ENCODE measurements at places on chromosomes 11 and 22.
A peak's percentile ranks its signal among the peaks of the same experiment; 100 is the strongest.

DNA sequence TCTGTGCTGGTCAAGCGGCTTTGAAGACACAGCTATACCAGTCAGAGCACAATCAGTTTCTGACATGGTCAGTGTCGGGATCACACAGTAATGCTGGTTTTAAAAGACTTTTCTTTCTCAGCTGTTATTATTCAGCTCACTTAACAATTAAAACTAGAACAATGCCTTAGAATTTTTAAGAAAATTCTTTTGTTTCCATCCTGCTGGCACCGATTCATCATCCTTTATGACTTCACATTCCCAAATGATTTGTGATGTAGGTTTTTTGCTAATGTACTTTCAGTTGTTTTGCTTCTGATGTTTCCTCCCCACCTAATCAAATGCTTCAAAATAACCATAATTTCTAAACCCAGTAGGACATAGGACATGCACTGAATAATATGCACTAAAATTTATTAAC is 34.5 kb upstream of the OLFML1 start:
- no peak for DNase-seq

DNA sequence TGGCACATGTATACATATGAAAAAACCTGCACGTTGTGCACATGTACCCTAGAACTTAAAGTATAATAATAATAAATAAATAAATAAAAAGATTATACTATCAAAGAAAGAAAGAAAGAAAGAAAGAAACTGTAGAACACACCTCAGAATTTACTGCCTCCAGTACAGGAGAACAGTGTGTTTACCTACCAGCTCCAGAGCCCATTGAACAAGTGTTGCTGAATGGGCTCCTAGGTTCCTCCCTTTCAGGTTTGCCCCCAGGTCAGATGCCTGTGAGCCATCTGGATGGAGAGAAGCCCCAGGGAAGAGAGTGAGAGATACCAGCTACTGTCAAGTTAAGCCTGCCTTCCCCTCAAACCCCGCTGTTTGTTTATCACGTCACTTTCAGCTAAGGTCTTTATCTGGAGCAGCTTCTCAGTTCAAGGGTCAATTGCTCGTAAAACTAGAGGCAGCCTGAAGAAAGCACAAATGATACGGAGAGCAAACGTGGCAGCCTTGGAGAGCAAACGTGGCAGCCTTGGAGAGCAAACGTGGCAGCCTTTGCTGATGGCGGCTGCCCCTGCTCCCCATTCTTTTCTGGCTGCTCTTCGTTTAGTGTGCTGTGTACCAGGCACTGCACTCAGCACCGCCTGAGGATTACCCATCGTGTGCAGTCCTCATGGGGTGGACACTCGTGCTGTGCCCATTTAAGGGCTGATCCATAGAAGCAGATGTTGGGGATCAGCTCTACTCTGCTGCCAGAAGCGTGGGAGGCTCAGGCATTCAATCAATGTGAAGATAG is 111.7 kb downstream of the ADAMTS15 start:
- no peak for DNase-seq

- DNase-seq = no peak
Measured at GRCh38 chr11:3981084-3981633, 113.4 kb upstream of the RRM1 start.

GRCh38 chr11:108733479-108734116 is 68.7 kb downstream of the DDX10 start:
- DNase-seq = peak; percentile 53

DNA sequence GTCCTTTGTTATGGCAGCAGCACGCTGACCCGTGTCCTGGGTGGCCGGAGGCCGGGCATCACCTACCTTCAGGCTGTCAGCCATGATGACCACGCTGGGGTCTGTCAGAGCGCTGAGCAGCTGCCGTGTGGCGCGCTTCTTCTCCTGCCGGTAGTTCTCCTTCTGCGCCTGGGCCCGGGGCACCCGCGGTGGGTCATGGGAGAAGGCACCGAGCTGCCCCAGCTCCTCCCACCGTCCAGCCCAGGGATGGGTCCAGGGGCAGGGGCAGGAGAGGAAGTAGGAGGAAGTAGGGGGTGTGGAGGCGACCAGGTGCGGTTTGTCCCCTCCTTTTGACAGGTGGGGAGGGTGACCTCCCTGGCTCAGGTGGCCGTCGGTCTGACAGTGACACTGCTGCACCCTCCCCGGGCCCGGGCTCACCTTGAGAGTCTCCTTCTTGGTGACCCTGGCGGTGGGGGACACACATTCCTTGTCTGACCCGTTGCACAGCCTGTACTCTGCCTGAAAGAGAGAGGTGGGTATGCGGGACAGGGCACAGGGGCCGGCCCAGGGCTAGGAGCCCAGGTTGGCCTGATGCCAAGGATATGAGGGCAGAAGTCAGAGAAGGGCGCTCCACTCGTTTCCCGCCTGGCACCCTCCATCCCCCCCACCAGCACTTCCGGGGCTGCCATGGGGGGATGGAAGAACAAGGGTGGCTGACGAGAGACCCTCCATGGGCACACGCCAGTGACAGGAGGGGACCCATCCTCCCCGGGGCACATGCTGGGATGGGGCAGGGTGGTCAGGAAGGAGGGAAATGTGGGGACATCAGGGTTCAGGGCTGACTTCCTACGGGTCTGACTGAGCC is 43.0 kb downstream of the OSBPL5 start:
- no peak for DNase-seq

- DNase-seq = no peak
Measured at GRCh38 chr22:33326540-33327295, 268.5 kb upstream of the SYN3 start.

DNA sequence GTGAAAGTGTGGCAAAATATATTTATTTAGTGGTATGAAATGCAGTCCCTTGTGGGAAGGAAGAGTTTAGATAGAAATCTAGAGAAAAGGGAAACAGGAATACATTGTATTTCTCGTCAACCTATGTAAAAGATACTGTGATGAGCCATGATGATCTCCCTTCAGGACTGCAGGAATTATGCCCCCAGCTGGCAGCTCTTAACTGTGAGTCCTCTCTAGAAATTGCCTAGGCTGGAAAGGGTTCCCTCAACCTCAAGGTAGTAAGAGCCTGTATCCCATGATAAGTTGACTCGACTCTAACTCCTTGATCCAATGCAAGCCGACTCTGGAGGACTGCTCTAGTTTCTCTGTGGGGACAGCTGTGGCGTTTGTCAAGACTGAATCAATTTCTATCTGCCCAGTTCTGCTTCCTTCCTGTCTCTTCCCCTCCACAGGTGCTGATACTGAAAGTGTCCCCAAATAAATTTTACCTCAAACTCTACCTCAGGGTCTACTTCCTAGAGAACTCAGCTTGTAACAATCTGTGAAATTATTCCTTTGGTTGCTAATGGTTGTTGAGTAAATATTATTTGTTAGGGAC is 897.3 kb downstream of the METTL15 start:
- no peak for DNase-seq

DNA sequence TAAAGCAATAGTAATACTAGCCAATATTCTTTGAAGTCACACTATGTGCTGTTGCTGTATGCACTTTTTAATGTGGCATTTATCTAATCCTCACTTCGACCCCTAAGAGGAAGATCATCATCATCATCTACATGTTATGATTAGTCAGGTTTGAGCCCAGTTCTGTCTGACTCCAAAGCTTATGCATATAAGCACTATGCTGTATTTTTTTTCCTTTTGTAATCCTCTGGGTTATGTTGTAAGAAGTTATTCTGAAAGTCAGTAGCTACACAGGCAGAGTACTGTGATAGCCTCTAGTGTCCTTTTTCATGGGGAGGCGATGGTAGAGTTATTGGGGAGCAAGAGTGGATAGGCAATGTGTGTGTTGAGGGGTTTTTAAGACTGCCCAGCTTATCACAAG is 11.1 kb downstream of the MMP20 start:
- DNase-seq = no peak

DNA sequence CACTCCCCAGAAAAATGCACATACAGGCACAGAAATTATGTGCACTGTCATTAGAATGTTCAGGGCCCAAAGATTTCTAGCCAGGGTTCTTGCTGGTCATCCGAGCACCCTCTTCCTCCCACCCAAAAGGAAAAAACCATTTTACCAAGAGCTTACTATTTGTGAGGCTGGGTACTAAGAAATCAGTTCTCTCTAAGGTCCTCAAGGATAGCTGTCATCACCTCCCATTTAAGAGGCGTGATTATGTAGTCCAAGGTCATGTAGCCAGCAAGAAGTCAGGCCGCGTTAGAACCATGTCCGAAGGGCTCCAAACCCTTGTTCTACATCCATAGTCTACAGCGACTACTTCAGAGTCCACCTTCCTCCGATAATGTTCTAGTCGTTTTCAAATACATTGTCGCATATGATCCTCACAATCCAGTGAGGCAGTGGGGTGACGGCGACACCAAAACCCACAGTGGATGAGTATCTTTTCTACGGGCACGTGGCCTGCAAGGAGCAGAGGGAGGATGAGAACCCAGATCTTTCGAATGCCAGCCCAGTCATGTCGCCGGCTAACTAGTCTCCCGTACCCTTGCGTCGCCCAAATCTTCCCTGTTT is 634 bp downstream of the TIMM8B start:
- peak; percentile 73 for DNase-seq

DNA sequence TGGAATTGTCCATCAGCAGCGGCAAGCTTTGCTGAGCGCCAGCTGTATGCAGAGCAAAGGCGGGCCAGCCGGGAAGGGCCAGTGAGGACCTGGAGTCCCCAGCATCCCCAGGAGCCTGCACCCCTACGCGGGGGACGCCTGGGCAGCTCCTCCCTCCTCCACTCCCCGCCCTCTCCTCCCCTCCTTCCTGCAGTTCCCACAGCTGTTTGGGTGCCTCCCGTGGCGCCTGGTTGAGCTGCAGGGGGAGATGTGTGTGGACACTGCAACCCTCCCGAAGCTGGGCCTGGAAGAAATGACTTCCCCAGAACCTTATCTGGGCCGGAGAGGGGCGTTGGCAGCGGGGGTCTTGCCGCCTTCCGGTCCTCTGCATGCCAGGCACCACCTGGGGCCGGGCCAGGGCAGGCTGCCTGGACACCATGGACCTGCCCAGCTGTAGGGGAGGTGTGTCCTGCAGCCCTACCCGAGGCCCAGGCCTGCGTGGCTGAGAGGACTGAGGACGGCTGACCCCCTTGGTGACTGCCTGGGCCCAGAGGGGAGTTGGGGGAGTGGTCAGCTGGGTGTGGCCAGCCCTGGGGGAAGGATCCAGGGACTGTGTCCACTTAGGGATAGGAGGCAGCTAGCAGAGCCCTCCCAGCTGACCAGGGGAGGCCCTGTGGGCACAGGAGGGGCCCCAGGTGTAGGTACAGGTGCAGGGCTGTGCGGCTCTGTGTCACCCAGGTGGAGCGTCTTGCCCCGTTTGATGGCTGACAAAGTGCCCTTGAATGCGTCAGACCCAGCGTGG is 16.8 kb upstream of the MUC6 start:
- no peak for DNase-seq

GRCh38 chr11:94563176-94563847 is 3.9 kb upstream of the PIWIL4 start:
- no peak for DNase-seq

DNA sequence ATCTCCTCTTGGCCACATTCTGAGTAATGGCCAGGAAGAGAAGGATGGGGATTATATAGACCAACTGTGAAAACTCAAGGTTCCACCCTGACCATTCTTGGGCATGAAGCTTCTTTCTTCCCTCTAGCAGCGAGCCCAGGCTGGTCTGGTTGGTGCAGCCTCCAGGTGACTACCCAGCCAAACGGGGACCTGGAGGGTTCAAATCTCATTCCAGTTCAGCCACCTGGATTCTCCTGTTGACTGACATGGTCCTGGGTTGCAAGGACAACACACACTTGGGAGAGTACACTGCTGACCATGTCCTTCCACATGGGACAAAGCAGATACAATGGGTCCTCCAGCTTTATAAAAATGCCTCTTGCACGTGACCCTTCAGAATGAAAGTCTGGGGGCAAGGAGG is 67.0 kb downstream of the SHANK2 start:
- no peak for DNase-seq

- DNase-seq = no peak
Measured at GRCh38 chr11:108870373-108871020, 205.6 kb downstream of the DDX10 start.

DNA sequence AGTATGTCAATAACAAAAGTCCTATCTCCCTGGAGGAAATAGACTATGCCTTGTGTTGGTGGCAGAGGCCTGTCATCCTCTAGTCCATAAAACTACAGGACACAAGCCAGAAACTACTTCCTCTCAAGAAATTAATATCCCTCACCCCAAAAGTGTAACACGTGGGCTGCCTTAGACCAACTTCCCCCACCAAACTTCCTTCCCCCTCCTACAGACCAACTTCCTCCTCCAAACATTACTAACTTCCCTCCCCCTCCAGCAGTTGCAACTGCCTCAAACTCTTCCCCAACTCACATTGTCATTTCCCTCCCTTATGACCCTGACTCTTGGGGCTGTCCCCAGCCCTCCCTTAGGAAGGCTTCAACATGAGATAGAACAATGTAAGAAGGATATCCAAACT is 6.3 kb downstream of the OR52K2 start:
- DNase-seq = no peak

- peak; percentile 96 for DNase-seq
Measured at GRCh38 chr11:118659314-118659952, 20.0 kb downstream of the TREH start.

- DNase-seq = no peak
Measured at GRCh38 chr22:21713428-21714058, 22.1 kb downstream of the YPEL1 start.

DNA sequence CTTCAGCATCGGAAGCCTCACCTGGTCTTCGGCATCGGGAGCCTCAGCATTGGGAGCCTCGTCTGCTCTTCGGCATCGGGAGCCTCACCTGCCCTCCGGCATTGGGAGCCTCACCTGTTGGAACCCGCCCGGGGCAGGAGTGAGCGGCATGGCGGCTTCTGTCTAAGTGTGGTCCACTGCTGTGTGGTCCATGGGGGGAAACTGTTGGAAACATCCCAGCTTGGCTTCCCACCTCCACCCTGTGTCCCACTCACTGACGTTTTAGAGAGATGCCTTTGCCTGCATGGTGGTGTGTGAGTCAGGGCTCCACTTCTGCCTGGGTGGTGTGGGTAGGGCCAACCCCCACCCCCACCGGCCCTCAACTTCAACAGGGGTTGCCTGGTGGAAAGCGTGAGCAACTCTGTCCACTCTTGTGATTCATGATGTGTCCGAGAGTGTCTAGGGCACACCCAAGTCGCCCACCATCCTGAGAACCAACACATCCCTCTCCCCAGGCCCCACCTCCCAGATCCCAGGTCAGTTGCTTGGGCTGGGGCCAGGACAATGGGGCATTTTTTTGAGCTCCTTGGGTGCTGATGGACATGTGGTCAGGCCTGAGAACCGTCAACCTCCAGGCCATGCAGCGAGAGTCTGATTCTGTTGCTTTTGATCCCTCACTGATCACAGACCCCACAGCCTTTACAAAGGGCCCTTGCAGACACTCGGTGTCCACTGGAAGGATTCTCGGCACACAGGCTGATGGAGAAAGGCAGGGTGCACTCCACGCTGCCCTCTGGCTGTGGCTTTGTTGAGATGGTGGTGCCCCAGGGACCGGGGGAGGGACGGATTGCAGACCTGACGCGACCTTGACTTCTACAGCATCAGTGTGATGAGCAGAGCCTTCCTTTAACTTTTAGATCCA is 406.7 kb downstream of the TBC1D22A start:
- DNase-seq = no peak

All from activated CD8-positive, alpha-beta memory T cell treated with anti-CD3 and anti-CD28 coated beads, Interleukin-2, amount 50 U/mL, for 48 hours (primary cell).